ENCODE measurements at places on chromosomes 7 and 10.

DNA sequence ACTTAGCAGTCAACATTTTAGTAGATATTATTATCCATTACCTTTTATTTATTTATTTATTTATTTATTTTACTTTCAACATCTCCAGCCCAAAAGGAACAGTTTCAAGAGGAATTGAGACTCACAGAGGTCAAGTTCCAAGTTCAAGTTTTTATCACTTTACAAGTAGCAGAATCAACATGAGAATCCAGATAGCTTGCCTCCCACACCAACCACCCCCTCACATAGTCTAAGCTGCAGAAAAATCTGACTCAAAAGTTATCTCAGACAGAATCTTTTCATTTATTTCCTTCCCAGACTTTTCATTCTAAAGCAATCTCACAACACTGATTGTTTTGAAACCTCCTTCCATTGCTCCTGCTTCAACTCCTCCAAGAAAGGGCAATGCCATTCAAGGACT is 129.6 kb downstream of the GRM3 start:
- DNase-seq, result no peak

GRCh38 chr7:82384779-82385178 is 58.8 kb downstream of the CACNA2D1 start:
- no peak for DNase-seq

DNA sequence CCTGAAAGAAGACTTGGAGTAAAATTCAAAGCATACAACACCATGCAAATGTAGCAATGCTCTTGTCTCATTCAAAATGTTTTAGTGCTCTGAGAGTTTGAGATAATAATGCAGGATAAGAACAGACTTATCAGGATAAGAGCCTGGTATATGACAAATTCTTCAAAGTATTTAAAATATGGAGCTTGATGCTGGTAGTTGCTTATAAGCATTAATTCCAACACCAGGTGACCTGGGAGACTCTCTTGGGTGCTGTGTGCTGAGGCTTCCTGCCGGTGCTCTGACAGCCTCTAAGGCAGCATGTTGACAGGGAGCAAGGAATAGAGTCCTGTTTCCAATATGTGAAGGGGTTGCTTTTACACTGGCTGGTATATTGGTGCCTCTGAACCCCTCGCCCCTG is 34.8 kb upstream of the SLC26A5 start:
- no peak for DNase-seq

GRCh38 chr10:107545717-107546116 is 381.2 kb upstream of the SORCS1 start:
- DNase-seq, result no peak

- DNase-seq, result peak; percentile 47
Measured at GRCh38 chr10:28179006-28179742, 123.7 kb downstream of the MPP7 start.

DNA sequence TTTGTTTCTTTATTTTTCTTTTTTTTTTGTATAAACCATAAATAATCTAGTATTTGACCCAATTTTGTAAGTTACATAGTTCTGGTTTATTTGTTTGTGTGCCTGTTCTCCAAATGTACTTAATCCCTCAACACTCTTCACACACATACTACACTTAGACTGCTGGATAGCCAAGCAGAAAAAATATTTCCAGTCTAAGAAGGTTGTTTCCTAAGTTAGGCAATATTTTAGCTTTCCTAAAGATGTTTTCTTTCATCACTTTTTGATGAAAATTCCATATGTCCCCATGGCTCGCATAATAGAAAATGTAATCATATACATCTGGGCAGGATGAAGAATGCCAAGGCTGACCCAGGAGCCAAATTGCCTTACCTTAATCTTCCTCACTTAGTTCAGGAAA is 105.3 kb downstream of the PPP1R3A start:
- DNase-seq, result no peak

- no peak for DNase-seq
Measured at GRCh38 chr7:70322856-70323255, 724.6 kb downstream of the AUTS2 start.

GRCh38 chr7:106614751-106615150 is 46.2 kb downstream of the CCDC71L start:
- DNase-seq, result no peak

DNA sequence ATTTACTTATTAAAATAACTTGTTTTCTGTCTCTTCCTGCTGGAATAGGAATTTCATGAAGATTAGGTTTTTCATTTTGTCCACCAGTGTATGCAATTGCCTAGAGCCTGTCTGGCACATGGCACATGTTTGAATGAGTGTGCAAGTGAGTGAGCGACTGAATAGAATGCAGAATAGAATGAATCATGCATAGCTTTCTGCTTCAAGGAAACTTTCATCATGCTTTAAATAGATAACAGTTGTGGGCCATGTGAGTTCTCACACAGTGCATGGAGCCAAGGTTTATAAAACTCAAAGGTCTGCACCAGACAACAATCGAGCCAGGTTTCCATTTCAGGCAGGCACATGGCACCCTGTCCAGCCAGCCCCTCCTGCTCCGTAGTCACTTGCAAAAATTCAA is 74.2 kb upstream of the HECW1 start:
- DNase-seq, result peak; percentile 89

- no peak for DNase-seq
Measured at GRCh38 chr7:93117327-93117726, 452 bp downstream of the SAMD9 start.

- DNase-seq, result no peak
Measured at GRCh38 chr10:132476146-132477065, 61.2 kb upstream of the INPP5A start.

DNA sequence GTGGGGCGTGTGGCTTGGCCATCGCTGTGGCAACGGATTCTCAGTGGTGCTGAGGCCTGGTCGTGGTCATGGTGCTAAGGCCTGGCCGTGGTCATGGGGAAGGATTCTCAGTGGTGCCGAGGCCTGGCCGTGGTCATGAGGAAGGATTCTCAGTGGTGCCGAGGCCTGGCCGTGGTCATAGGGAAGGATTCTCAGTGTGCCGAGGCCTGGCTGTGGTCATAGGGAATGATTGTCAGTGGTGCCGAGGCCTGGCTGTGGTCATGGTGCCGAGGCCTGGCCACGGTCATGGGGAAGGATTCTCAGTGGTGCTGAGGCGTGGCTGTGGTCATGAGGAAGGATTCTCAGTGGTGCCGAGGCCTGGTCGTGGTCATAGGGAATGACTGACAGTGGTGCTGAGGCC is 327.9 kb downstream of the ADARB2 start:
- DNase-seq, result no peak

- DNase-seq, result no peak
Measured at GRCh38 chr10:70937661-70938060, 49.3 kb upstream of the PCBD1 start.

GRCh38 chr10:61935077-61935476 is 33.6 kb downstream of the ARID5B start:
- DNase-seq, result no peak

DNA sequence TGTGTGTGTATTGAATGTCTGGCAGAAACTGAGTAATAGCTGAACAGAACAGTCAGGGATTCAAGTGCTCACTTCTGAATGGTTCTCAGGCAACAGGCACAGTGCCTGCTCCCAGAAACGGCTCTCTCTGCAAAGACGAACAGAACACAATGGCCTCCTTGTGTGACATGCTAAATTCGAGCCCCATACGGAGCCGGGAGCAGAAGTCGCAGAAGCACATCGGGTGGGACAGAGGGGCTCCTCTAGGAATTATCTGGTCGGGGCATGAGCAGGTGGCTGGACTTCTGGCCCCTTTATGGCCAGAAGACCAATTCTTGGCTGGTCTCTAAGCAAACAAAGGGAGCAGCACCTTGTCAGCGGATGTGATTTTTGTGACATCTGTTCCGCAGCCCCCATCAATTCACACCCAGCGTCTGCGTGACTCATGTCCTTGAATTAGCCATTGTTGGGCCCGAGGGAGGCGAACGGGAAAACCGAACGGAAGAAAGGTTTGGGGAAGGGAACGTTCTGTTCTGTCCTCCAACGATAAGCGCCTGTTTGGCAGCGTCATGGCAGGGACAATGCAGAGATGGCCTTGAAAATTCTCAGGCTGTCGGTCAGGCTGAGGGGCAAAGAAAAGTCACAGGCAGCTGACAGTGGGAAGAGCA is 47.3 kb upstream of the NPTX2 start:
- no peak for DNase-seq

GRCh38 chr7:148037044-148037443 is 553.5 kb upstream of the C7orf33 start:
- no peak for DNase-seq

DNA sequence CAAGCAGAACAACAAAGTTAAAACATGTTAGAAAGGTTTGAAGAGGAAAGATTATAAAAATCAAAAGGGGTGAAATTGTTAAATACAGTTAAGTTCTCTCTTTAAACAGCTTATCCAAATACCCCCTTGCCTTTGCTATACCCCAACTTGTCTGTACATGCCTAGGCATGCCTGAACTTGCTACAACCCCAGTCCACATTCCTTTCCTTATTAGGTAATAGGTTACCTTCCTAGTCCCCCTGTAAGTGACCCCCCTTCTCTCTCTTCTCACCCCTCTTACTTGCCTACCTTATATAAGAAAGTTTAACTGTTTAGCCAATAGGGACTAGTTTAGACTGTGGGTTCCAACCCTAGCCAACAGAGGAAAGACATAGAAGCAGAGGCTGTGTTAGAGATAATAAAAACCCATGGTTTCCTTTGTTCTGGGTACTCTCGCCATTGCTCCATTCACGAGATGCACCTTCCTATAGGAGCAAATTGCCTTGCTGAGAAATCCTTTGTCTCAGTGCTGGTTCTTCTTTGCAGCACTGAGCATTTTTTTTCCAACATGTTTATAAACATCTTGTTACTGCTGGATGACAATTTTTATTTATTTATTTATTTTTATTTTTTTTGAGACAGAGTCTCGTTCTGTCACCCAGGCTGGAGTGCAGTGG is 282.2 kb upstream of the GALNT17 start:
- DNase-seq, result no peak

DNA sequence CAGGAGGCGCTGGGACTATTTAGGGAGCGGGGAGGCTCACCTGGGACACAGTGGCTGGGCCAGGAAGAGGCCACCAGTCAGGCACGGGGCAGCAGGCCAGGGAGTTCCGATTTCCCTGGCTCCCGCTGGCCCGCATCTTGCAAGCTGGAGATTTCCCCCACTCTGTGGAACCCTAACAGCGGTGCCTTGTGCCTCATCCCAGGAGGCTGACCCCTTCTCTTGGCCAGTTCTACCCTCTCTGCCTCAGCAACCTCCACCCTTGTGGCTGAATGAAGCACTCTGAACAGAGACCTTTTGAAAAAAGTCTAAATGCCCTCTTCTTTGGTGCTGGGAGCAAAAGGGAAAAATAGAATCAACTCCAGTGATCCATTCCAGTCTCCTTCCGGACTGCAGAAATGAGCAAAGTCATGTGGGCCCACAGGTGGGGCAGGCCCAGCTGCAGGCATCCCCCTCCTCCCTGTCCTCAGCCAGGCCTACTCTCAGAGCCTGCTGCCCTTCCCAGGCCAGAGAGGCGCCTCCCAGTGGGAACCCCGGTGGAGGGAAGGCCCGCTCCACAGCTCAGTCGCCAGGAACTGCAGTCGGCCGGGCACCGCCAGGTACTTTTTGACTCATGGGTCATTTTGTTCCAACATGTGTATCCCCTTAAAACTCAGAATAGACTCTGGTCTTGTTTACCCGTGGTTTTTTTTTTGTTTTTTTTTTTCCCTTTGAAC is 155.5 kb downstream of the ZNF248 start:
- no peak for DNase-seq

GRCh38 chr7:151374139-151374538 is 32.5 kb downstream of the NUB1 start:
- no peak for DNase-seq

GRCh38 chr7:55827577-55827976 is 35.0 kb downstream of the SEPTIN14 start:
- no peak for DNase-seq

DNA sequence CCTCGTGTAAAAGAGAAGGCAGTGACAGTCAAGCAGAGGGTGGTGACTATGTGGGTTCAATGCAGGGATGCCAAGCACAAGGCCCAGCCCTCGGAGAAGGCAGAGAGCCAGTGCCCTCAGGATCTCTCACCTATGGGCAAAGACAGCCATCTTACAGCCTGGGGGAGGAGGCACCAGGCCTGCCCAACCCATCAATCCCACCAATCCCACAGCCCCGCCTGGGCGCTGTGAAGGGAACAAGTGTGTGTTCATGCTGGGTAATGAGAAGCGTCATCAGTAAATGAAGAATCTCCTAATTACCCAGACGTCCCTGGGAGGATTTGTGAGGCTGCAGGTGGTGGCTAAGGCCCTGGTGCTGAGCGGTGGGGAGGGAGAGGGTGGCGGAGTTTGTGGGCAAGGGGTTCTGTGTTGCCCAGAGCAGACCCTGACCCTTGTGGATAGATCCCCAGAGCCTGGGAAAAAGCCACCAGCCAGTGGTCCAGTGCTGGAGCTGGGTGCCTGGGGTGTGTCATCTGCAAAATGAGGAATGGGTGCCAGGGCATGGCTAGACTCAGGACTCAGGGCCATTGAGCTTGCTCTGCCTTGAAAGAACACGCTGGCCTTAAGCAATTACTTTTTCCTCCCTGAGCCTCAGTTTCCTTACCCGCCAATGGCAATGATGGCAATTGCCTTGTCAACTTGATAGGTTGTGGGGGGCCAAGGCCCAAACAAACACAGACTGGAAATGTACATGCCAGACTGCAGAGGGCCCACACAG is 128.1 kb upstream of the UNC5B start:
- no peak for DNase-seq

- peak; percentile 85 for DNase-seq
Measured at GRCh38 chr7:151592868-151593486, 73.3 kb upstream of the RHEB start.

DNA sequence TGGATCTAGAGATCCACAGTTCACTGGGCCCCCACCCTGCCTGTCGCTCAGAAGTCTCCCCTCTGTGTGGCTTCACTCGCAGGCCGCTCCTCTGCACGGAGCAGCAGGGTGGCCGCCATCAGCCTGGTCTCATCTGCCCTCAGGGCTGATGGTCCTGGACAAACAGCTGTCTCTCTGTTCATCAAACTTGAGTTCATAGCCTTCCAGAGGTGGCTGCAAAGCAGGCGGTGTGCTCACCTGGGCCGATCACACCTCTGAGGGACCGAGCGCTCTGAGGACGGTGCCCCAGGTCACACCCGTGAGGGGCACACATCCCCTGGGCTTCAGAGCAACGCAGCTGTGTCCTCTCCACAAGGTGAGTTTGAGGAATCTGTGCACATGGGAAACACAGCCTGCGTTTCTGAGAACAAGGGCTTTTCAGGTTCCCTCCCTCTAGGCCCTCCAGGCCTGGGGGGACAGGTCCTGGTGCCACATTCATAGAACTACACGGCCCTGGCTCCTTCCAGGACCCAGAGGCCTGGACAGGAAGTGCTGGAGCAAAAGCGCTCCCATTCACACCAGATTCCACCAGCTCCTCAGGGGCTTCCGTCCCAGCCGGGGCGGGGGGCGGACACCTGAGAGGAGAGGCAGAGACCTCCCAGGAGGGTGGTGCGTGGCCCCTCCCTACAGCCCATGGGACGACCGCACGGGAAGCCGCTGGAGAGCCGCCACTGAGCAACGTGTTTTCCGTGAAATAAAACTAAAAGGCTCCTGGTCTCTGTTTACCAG is 31.2 kb upstream of the FAM20C start:
- no peak for DNase-seq

GRCh38 chr7:122881324-122881723 is 4.9 kb downstream of the CADPS2 start:
- no peak for DNase-seq
